Panc1 (cell line): ENCODE measurements at places on chromosomes 5 and 9.

- DNase-seq: no peak
These were observed 17.7 kb downstream of the S1PR3 start for GRCh38 chr9:89008744-89009545.

- DNase-seq: no peak
These were observed 3.7 kb upstream of the DPM2 start for GRCh38 chr9:127941062-127941960.

GRCh38 chr5:154049636-154050035 is 10.9 kb downstream of the MFAP3 start:
- no peak for DNase-seq

GRCh38 chr9:6566409-6567139 is 79.0 kb downstream of the GLDC start:
- peak; percentile 59 for DNase-seq

GRCh38 chr5:119537704-119538103 is 85.4 kb downstream of the HSD17B4 start:
- DNase-seq: no peak

DNA sequence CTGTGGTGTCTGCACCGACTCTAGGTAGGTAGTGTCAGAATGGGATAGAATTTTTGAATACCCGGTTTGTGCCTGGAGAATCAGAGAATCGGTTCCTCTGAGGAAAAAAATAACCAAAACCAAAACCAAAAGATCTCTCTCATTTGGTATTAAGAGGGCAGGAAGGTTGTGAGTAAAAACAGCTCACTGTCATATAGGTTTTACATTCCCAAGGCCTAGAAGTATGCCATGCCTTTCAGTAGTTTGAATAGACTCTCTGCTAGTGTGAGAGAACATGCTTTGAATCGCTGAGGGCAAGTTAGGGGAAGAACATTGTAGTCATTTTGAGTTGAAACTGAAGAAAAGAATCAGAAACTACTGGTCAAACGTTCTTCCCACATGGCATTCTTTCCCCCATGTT is 411.4 kb upstream of the CD180 start:
- no peak for DNase-seq

DNA sequence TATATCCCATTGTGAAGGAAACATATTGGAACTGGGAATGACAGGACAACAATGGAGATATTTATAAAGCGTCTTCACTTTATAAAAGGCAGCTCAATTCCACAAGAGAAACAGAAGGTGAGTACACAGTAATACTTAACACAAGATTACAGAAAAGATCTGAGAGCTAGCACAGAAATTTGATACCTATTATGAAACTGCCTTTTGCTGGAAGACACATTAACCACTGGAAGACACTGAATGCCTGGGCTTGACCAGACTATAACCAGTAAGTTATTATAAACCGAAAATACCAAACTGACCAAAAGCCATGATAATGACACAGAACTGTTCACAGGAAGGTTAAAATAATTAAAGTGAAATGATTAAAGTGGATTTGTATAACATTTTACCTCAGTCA is 195.4 kb downstream of the NR2F1-AS1 start:
- no peak for DNase-seq

DNA sequence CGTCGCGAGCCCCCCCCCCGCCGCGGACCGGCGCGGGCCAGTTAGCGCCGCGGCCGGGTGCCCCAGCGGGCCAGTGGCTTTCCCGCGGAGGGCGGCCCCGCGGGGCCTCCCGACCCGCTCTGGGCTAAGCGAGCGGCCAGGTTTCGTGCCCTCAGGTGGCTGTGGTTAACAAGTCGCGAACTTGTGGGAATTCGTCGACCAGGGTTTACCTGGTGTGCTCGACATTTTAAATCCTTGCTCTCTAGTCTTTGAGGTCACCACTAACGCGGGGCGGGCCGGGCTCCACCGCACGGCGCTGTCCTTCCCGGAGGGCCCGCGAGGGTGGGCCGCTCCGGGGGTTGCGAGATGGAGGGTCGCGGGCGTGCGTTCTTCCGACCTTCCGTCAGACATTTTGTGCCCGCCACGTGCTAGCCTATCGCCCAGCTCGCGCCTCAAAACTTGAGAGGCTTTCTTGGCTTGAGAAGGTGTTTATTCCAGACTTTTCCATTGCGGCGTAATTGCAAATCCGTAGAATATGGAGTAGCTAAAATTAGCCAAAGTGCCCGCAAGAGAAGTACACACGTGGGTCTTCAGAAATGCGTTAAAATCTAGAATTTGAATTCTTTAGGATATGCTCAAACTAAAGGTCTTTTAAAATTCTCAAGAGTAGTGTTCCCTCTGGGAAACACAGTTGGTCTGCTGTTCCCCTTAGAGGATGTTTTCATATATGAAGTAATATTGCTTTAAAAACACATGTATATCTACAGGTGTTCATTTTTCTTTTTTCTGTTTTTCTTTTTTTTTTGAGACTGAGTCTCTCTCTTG is 2.1 kb downstream of the ANP32B start:
- DNase-seq: no peak

DNA sequence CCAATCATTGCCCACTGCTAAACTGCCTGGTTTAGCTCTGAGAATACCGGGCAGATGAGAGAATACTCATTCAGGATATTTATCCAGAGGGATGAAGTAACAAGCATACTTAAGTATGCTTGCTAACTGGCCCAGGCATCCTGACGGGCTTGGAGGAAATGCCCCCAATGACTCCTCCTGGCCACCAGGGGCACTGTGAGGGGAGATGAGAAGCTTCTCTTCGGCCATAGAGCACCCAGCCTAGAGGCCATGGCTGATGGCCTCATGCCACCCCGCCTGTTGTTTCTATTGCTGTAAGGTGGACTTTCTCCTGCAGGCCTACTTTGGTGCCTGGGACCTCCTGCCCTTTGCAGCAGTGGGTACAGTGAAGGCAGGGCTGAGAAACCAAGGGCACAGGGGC is 134.5 kb upstream of the FSTL4 start:
- no peak for DNase-seq

DNA sequence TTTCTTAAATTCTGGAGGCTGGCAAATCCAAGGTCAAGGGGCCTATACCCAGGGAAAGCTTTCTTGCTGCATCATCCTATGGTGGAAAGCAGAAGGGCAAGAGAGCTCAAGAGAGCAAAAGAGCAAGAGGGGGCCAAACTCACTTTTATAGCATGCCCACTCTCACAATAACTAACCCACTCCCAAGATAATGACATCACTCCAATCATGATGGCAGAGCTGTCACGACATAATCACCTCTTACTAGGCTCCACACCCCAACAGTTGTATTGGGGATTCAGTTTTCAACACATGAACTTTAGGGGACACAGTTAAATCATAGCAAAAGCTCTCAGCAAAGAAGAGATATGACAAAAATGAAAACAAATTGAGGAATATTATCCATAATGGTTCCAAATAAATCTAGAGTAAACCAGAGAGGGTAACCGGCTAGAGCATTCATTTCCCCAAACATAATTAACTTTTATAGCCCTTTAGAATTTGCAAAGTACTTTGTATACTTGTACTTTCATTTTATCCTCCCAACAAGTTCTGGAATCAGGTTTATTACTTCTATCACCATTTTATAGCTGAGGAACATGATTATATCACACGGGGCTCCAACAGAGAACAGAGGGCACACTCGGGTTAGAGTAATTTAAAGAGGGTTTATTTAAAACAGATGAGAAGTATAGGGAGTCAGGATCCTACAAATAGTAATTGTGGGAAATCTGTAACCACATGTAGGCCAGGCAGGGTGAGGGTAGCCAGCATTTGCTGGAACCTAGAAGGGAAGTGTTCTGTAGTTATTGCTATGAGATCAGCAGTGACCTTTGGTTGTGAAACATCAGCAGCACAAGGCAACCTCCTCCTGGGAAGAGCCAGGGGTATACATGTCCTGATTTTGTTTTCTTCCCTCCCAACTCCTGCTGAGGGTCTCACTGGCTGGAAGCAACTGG is 7.2 kb upstream of the TARS1 start:
- no peak for DNase-seq

GRCh38 chr5:174301848-174302625 is 256.5 kb downstream of the NSG2 start:
- DNase-seq: no peak

DNA sequence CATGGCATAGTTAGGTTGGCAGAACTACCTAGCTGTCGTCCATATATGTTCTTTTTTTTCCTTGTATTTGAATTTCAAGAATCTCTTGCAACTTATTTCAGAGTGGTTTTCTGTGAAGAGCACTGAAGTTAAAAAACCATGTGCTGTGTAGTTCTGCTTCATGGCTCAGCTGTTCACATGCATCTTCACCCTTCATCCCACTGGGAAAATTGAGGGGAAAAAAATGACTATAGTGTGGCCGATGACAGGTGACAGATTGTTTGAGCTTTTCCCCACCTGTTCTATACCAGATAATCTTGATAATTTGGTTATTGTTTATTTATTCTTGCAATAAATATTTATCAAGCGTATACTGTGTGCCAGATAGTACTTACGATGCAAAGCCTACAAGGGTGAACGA is 77.8 kb downstream of the AOPEP start:
- no peak for DNase-seq

DNA sequence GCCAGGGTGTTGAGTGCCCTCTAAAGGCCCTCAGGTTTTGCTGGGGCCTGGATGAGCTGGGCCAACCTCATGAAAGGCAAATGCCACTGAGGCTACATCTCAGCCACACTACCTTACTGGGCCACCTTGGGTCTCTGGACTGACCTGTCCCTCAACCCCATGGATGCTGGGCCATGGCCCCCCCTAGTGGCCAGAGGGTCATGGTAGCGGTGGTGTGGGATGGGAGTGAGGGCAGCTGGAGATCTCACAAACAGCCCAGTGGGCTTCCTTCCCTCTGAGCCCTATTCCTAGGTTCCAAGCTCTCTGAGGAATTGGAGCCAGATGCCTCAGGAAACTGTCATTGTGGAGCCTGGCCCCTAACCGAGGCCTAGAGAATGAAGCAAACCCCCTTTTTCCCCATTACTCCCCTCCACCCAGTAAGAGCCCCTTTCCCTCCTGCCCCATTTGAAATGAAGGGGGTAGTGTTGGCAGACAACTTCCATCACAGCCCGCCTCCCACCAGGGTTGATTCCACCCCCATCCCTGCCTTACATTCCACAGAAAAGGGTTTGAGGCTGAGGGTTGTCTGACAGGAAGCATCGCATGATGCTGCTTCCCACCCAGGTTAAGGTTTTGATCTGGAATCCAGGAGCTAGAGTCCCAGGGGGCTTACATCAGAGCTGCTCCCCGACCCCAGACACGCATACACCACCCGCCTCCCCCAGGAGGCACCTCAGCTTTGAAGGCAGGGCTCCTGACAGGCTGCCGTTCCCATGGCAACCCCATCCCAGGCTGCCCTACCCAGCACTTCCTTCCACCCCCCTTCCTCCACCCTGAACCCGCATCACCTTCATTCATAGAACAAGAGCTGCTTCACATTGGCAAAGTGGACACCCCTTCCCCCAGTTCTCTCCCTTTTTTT is 63.9 kb downstream of the PCDH1 start:
- DNase-seq: peak; percentile 22

- DNase-seq: no peak
These were observed 19.0 kb upstream of the TCOF1 start for GRCh38 chr5:150338546-150338945.

DNA sequence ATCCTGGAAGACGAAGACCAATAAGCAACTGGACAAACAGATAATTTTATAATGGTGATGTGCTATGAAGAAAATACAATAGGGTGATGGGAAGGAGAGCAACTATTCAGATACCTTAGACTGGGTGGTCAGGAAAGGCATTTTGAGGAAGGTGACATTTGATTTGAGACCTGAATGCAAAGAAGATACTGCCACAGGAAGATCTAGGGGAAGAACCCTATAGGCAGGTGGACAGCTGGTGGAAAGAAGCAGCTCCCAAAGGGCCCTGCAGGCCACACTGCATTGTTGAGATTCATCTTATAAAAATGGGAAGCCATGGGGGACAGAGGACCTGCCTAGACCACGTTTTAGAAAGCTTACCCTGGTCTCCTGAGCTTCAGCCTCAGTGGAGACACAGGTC is 19.7 kb upstream of the CTNNA1 start:
- no peak for DNase-seq

GRCh38 chr5:122581629-122582028 is 193.3 kb upstream of the SNX2 start:
- DNase-seq: no peak

DNA sequence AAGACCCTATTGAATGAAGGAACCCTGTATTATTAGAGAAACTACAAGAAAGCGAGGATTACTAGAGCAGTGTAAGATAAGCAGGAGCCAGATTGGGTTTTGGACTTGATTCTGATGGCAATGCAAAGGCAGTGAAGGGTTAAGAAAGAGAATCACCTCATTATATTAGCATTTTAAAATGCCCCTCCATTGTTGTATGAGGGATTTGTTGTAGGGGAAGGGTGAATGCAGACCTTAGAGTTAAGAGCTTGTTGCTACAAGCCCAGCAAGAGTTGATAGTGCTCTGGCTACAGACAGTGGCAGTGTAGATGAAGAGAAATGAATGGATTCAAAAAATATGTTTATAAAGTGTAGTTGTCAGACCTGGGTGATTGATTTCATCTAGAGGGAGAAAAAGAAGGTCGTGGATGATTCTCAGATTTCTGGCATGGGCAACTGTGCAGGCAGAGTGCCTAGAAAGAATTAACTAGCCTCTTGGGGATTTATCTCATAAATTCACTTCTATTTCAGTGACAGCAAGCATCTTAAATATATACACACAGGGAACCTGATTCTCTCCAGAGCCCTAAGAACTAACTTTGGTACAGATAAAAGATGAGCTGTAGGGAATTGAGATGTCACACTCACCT is 344.8 kb downstream of the ARRDC3 start:
- no peak for DNase-seq

DNA sequence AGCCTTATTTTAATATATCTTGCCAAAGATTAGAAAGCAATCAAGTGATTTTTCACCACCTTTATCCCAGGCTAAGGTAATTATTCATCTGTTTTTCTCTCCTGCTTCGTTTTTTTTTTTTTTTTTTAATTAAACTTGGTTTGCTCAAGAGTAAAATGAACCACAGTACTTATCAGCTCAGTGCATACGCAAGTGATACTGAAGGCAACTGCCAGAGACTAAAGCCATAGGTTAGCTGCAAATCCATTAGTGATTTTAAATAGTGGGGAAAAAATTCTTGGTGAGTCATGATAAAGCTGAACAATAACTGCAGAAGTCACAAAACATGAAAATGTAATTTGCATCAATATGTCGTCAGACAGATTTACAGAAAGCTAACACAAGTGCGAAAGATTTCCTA is 829.1 kb downstream of the PTPRD start:
- DNase-seq: no peak

DNA sequence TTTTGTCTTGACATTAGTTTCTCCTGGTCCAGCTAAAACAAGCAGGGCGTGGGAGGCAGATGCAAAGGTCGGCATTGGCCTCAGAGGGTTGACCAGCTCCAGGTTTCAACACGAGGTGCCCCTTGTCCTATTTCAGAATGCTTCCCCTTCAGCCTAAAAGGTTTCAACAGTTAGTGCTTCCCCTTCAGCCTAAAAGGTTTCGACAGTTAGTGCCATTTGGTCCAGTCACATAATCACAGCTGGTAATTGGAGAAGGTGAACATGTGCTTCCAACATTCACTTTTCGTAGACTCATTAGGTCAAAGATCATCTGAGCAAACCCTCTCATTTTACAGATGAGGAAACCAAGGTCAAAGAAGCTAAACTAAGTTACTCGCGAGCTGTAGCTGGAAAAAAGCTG is 270.3 kb upstream of the MAP3K1 start:
- no peak for DNase-seq
